ENCODE measurements at places on chromosomes 2 and 18.

DNA sequence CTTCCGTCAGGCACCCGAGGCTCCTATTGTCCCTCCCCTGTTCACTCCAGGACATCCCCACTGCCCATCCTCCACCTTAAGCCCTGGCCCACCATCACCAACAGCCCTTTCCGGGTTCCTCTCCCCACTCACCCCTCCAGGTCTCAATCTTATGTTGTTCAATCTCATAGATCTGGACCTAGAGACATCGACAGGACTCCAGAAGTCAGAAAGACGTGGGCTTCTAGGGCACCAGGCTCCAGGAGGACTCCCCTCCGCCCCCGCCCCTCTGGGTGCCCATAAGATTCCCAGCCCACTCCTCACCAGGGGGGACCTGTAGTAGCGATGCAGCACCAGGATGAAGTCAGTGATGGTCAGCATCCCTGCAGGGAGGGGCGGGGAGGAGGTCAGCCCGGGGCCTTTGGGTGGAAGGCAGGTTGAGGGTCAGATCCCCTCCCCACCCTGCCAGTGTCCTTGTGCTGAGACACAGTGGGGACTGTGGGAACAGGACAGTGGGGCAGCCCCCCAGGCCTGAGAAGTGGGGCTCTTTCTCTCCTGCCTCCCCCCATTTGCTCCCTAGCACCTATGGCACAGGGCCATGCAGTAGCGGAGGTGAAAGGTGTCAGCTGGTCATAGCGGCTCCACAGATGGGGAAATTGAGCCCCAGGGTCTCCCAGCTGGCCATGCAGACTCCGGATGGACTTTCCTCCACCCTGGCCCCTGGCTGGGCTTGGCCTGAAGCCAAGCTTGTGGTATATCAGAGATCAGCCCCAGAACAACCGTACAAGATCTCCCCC lies 3.7 kb downstream of the PRKAG3 start:
- DNase-seq: no peak

GRCh38 chr2:130850788-130851623 lies 14.3 kb downstream of the ARHGEF4 start:
- DNase-seq: no peak

DNA sequence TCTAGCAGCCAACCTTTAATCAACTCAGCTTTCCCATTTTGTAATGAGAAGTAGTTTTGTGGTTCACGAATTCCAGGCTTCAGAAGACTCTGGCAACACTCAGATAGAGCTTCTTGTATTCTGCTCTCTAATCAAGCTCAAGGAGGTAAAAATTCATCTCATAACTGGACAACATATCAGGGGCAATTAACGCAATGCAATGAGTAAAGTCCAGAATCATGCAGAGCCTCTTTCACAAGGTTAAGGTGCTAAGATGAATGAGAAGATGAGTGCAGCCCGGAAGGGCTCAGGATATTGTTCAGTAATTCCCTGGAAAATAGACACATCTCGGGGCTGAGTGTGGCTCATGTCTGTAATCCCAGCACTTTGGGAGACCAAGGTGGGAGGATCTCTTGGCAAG lies 527.7 kb downstream of the SOX11 start:
- DNase-seq: no peak

GRCh38 chr18:61998335-61998734 lies 105.5 kb upstream of the RNF152 start:
- DNase-seq: no peak

DNA sequence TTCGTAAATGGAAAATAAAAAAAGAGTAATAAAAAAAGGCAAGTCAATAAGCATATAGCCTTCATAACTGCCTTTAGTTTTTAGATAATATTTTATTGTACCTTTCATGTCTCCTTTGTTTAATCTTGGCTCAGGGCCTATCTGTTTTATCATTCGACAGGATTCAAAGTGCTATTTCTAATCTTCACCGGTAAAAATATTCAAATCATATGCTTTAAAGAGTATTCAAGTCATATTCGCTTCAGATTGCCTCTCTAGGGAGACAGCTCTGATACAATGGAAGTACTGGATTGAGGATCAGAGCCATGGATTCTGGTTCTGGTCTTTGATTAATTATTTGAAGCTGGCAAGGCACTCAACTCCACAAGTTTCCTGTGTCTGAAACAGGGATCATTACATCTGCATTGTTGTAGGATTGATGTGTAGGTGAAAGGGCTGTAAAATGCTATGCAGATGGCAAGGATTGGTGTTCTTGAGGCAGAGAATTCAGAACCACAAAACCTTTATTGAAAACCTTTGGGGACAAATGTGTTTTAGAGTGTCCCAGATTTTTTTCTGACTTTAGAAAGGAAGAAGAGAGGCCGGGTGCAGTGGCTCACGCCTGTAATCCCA lies 84.3 kb upstream of the RAPH1 start:
- no peak for DNase-seq

DNA sequence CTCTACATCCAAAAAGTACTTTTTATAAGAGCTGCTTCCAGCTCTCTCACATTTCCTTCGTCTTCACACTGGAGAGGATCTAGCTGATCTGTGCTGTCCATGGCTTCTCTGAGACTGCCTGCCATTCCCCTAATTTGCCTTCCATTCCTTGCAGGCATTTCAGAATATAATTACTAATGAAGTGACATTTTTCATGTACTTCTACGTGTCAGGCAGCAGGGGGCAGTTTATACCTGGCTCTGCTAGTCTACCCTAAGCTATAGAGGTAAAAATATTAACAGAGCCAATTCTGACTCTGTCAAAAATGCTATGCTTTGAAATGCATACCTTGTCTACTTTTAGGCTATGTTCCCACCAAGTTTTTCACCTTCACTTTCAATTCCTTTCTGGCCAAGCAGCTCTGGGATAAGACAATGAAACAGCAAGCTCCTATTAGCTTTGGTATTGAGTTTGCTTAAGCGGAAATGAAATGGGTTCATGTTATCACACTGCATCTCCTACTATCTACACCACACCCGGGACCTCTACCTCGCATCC lies 81.9 kb downstream of the MEP1B start:
- no peak for DNase-seq

DNA sequence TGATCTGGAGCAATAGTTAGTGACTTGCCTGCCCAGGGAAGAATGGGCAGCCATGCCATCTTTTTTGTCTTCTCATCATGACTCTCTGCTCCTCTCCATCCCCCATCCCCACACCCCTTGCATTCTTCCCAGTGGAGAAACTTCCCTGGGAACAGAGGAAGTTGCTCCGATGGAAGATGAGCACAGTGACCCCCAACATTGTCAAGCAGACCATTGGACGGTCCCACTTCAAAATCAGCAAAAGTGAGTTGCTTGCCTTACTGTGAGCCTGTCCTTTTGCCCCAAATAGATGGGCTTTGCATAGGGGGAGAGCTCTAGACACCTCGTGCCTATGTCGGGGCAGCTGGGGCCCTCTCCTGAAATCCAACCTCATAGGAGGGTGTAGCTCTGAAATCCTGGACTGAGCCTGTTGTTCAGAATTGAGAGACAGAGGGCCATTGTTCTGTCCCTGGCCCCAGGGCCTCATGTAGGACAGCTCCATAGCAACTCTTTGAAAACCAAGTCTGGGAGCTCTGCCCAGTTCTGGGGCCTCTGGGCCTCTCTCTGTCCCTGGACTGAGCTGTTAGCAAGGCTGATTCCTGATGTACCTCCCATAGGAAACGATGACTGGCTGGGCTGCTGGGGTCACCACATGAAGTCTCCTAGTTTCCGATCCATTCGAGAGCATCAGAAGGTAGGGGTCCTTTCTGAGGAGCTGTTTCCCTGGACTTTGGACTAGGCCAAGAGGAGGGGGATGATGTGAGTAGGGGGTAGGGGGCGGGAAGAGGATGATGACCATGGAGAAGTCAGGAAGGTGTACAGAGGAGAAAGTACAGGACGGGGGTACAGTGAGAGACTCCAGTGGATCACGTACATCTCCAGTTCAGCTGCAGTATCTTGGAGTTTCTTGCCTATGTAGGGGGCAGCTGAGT lies 35.2 kb downstream of the TTLL4 start:
- peak; percentile 96 for DNase-seq

- no peak for DNase-seq
Observed at GRCh38 chr2:165627470-165627869, 158.0 kb downstream of the CSRNP3 start.

DNA sequence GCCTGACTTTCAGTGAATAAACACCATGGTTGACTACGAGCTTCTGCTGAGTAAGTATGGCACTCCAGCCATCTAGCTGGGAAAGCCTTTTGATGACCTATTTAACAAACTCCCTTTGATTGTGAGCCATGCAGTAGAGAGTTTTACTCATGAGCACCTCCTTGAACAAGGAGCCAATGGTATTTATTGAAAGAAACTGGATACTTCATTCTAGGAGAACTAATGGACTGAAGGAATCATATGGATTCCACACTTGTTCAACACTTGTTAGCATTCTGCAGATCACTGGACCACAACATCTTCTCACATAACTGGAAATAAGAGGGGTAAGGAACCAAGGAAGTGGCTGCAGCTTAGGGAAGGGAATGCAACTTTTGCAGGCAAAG lies 320.9 kb upstream of the ETAA1 start:
- DNase-seq: no peak

DNA sequence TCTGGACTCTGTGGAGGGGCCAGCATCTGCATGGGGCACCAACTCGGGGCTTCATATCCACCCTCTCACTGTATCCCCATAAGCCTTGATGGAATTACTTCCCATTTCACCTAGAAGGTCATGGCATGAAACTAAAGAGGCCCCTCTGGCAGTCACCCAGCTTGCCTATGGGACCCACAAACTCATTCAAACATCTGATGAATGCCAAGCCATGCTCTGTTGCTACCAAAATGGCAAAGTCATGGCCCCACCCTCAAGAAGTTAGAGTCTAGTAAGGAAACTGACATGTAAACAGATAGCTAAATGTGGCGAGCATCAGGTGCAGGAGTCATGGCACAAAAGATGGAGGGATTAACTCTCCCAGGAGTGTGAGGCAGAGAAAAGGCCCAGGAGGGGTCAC lies 14.5 kb downstream of the CYB5A start:
- no peak for DNase-seq

DNA sequence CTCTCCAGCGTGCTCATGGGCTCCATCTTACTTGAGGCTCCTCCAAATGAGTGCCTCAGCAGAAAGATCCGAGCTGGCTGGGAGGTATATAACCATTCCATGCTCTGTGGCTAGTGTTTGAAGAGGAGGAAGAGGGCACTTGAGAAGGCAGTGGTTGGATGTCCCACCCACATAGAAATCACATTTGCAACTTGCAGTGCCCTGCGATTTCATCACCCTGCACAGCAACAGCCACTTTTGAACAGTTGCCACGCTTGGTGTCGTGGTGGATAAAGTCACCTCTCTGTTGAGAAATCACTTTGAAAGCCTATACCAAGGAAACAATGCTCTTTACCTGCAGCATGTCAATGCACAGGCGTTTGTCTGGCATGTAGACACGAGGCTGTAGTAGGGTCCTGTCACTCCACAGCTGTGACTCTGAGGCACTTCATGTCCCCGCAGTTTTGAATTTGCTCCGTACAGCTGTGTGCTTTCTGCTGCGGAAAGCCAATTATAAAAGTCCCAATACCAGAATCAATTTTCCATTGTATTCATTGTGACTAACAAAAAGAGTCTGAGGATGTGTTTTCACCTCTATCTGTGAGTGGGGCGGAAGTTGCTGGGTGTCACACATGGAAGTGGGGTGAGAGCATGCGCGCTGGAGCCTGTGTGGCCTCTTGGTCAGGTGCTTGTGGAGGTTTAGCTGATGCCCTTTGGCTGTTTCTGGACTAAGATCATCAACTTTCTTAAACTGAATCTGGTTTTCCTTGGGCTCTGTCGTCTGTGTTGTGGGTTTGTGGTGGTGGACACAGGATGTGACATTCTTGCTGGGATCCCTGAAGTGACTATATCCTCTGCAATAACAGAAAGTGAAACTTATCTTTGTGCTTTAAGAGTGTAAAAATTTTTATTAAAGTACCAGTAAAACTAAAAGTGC lies 2.8 kb downstream of the CNDP2 start:
- DNase-seq: no peak

GRCh38 chr2:171893196-171893823 lies 734 bp downstream of the SLC25A12 start:
- no peak for DNase-seq

GRCh38 chr2:30622452-30622851 lies 175.4 kb downstream of the LCLAT1 start:
- no peak for DNase-seq

- DNase-seq: no peak
Observed at GRCh38 chr2:113907297-113907696, 17.4 kb downstream of the ACTR3 start.

GRCh38 chr2:118909191-118909590 lies 32.8 kb upstream of the MARCO start:
- no peak for DNase-seq

GRCh38 chr2:235206980-235207579 lies 255.3 kb downstream of the SH3BP4 start:
- DNase-seq: no peak

DNA sequence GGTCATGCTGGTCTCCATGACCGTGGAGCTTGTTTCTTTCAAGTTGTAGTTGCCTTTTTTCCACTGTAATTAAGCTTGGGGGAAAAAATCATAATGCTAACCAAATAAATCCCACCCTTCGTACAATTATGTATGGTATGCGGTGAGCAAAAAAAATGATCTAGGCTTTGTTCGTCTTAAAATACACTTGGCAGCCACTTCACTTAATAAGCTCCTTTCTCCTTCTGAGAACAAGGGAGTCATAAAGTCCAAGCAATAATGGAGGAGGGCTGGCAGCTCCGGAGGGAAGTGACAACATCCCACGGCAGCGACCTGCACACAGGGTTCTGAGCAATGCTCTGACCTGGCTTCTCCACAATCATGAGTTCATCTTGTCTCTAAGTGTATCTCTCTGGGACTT lies 91.2 kb upstream of the KLHL29 start:
- DNase-seq: no peak

DNA sequence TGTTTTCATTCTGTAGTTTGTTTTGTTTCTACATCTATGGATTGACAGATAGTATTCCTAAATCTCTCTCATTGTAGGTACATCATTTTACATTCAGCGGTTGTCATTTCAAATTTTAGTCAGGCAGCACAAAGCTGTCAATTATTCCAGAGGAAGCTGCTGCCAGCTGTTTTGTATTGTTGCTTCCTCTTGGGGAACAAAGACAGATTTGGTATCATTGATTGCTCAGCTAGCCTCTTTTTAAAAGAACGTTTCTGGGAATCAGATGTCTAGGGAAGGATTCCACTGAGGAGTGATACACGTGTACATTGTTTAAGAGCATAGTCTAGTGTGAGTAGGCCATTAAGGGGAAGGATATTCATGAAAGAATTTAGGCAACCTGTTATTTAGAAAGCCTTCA lies 145.8 kb downstream of the AGPS start:
- DNase-seq: no peak

GRCh38 chr2:26457695-26458364 lies 20.1 kb downstream of the OTOF start:
- peak; percentile 36 for DNase-seq

DNA sequence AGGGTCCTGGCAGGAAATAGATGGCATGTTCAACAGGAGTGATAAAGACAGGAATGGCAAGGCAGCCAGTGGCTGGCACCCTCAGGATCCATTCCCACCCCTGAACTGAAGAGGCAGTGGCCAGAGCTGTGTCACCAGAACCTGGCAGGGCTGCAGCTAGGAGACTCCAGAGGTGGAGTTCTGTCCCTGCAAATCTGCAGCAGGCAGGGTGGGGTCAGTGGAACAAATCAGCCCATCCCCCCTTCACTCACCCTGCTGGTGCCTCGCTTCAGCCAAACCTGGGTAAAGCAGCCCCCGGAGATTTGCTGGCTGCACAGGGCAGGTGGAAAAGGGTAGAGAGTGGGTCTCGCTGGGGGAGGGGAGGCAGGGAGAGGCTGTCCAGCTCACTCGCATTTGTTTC lies 12.7 kb downstream of the INPP5D start:
- DNase-seq: no peak

All from dorsolateral prefrontal cortex (tissue), 122 donors.